ENCODE measurements at places on chromosomes 16 and 17.

DNA sequence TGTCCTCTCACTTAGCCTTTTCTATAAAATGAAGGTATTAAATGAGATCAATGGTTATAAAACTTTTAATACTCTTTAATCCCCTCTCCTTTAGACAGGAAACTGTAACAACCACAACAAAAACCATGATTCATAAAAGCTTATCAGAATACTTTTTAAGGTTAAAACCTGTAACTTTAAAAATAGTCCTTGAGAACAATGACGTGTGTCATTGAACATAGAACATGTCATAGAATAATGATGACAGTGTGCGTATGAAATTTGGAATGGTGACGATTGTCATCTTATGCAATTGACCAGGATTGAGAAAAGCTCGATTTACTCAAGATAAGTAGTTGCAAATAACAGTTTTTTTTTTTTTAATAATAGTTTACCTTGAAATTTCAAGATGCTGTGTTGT, 94.1 kb downstream of the PLCG2 start:
- no peak for DNase-seq

DNA sequence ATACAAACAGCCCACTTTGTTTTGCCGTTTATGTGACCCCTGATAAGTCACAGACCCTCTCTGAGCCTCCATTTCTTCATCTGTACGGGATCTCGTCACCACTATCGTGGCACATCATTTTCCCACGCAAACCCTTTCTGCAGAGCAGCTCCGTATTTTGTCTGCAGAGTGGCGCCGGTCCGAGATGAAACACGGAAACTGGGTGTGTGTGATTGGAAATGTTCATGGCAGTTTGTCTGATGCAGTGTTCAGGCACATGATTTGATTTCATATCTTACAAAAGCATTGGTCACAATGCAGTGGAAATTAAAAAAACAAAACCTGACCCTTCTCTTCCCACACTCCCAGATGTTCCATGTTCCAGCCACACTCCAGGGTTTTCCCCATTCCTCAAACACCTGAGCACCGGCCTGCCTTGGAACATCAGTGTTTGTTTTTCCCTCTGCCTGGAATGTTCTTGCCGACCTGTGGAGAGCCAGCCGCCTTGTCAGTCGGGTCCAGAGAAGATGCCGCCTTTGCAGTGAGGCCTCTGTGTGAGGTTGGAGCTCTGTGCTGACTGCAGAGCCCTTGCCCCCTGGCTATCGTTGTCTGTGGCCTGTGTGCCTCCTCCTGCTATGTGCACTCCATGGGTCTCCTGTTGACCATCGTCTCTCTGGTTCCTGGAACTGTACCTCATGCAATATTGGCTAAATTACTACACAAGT, 39.2 kb downstream of the NT5M start:
- no peak for DNase-seq

- DNase-seq = no peak
Measured at GRCh38 chr16:69326172-69326873, 4.1 kb downstream of the PDF start.

DNA sequence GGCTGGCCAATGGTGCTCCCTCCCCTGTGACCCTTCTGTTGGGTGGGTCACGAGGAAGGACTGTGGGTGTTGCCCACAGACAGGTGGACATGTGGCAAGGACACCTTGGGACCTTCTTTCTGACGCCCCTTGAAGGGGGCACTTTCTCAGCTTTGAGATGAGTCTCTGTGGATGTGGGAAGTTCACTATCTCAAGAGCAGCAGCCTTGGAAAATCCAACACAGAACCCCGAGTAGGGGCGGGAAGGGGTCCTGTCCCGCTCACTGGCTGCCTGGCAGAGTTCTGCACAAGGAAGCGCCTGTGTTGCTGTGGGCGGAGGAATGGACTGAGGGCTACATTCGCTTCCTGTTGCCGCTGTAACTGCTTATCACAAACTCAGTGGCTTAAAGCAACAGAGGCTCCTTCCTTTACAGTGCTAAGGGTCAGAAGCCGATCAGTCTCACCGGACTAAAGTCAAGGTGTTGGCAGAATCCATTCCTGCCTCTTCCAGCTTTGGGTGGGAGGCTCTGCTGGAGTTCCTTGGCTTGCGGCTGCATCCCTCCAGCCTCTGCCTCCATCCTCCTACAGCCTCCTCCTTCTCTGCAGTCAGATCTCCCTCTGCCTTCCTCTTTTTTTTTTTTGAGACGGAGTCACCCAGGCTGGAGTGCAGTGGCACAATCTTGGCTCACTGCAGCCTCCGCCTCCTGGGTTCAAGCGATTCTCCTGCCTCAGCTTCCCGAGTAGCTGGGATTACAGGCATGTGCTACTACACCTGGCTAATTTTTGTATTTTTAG, 305.2 kb downstream of the SEC14L1 start:
- no peak for DNase-seq

GRCh38 chr16:15798671-15799070, 58.2 kb downstream of the MYH11 start:
- DNase-seq = no peak
